ENCODE measurements at places on chromosomes 1 and 21. TPM values are rescaled to one million over a fixed set of nuclear protein-coding genes. Genes with fewer than 3 reads are reported as not detected.

The COL16A1 gene
- 217 TPM for total RNA-seq

The ASH1L gene
- total RNA-seq: 75.5 TPM

The CATSPERE gene
- 5.5 TPM for total RNA-seq

The HOOK1 gene
- total RNA-seq: 8.6 TPM

The FAM151A gene
- not detected for total RNA-seq

The HMGB4 gene
- not detected for total RNA-seq

The PLEKHM2 gene
- 23.5 TPM for total RNA-seq

The TMEM222 gene
- total RNA-seq: 12.8 TPM

The MARK1 gene
- 21.4 TPM for total RNA-seq

GRCh38 chr1:70671006-70671405 is 259.9 kb downstream of the CTH start:
- no peak for DNase-seq

DNA sequence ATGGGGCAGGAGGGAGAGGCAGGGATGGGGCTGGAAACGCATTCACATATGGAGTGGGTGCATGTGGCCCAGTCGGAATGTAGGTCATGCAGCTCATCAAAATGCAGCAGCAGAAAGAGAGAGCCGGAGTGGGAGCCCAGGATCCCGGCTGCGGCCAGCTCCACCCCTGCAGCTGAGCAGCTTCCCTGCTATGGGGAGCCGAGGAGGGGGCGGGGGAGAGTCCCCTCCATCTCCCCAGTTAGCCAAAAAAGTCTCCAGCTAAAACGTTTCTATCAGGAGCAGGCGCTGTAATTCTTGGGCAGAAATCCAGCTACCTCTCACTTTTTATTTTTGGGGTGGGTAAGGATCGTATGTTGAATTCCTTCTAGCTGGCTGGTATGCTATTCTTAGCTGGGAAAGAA is 39.7 kb downstream of the MRPL37 start:
- no peak for DNase-seq

DNA sequence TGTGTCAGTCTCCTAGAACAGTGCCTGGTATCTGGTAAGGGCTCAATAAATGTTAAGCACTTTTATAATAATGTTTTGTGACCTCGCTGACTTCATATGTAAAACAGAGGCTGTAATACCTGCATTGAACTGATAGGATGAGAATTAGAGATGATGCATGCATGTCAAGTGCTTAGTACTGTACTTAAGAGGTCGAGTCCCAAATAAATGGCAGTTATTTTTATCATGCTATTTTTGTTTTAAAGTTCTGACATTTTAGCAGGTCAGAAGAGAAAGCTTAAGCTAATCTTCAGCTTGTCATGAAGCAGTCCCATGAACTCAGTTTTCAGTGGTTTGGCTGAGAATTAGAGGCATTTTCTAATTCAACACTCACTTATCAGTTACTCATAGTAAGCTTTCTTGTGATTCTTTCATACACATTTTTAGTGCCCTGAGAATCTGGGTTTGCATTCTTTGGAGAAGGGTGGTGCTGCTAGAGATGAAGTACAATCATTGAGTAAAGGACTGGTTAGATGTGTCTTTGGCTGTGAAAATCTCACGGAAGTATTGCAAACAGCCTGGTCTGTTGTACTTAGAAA is 75.7 kb upstream of the RAVER2 start:
- DNase-seq: no peak

- DNase-seq: no peak
These were observed 67.1 kb downstream of the MAST2 start for GRCh38 chr1:45870500-45870899.

DNA sequence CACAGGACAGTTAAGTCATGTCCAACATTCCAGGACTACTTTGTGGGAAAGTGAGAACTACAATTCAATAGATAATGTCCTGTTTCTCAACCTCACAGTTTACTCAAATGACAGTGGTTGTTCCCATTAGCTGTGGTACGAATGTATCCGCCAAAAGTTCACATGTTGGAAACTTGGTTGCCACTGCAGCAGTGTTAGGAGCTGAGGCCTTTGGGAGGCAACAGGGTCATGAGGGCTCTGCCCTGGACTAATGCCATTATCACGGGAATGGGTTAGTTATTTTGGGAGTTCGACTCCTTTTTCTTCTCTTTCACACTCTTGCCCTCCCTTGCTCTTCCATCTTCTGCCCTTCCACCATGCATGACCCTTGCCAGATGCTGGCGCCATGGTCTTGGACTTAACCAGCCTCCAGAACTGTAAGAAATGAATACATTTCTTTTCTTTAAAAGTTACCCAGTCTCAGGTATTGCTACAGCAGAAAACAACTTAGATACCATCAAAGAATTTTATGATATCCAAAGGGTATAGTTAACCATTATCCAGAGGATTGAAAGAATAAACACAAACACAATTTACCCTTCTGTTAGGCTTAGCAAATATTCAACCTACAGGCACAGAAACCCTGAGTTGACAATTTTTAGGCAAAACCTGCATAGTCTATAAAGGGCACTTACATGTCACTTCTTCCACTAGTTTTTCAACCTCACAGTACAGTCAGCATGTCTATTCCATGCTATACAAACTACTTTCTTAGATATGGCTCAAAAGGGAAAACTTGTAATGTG is 7.4 kb downstream of the BCL10 start:
- DNase-seq: no peak

- no peak for DNase-seq
These were observed 20.9 kb upstream of the DYNLT5 start for GRCh38 chr1:66731170-66731865.

GRCh38 chr1:85274969-85275453 is 1.4 kb downstream of the BCL10 start:
- DNase-seq: no peak

DNA sequence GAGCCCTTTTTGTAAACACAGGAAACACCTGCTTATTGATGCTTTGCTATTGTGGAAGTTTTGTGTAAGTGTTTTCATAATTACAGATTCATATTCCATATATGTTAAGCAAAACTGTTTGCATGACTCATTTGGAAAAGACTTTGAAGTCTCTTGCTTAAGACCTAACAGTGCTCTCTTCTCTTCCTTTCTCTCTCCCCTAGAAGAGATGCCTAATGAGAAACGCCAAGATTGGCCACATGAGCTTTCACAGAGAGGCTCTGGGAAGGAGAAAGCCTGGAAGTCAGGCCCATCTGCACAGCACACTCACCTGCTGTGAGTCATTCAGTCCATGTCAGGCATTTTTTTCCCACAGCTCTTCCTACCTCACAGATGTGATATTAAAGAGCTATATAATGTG is 101.6 kb upstream of the PALMD start:
- no peak for DNase-seq

GRCh38 chr1:107936498-107937481 is 28.2 kb downstream of the VAV3 start:
- DNase-seq: no peak

DNA sequence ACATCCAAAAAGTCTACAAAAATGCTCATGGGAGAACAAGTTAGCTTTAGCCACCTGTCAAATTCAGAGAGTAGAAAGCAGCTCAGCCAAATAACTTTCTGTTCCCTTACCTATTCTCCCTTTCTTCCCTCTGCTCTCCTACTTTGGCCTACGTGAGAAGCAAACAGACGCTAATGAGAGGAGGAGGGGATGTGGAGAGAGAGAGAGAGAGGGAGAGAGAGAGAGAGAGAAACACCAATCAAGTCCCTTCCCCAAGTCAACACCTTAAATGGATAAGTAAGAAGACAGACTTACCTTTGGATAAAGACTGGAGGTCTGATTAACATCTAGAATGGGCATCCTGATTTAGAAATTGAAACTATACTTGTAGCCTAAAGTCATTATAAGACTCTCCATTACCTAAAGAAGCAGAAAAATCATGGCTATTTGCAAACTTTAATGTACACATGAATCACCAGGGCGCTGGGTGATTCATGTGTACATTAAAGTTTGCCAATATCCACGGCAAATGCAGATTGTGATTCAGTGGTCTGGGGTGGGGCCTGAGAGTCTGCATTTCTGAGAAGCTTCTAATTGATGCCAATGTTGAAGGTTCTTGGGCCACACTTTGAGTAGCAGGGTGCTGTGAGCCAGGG is 13.1 kb upstream of the DUSP12 start:
- DNase-seq: no peak

DNA sequence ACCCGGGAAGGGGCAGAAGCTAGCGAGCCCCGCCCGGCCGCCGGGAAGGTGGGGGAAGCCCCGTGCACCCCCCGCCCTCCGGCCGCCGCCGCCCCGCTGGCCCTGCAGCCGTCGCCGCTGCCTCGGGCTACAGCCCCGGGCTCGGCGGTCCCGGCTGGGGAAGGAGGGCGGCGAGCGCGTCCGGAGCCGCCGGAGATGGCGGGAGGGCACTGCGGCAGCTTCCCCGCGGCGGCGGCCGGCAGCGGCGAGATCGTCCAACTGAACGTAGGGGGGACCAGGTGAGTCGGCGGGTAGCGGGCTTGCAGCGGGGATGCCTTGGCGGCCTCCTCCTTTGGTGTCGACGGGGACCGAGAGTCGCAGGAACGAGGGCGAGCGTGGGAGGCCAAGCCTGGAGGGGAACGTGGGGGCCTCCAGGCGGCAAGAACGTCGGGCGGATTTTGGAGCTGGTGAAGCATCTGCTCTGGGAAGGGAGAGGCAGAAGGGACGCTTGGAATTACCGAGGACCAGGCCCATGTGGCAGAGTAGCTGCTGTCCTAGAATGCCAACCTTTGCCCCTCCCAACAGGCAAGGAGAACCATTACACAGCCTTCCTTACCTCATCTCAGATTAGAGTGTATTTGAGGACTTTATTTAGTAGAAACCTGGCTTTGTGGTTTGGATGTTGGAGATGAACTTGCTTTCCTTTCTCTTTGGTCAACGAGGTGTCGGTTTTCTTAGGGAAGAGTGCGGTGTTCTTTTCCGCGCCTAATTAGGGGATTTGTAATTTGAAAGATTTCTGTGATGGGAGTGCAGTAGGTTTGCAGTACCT is 591 bp downstream of the KCTD3 start:
- DNase-seq: no peak

DNA sequence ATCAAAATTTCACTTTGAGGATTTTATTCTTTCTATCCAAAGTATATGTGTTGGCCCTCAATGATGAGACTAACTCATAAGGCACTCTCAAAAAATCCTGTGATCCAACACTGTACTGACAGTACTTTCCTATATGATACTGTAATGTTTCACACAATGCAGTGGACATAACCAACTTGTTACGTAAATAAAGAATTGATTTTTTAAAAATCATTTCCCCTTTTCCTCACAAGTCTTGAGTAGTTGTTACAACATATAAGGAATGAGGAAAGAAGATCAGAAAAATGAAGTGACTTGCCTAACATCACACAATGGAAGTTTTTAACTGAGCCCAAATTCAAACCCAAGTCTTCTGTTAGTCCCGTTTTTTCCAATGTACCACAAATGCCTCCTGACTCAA is 17.2 kb downstream of the PTP4A2 start:
- DNase-seq: no peak

DNA sequence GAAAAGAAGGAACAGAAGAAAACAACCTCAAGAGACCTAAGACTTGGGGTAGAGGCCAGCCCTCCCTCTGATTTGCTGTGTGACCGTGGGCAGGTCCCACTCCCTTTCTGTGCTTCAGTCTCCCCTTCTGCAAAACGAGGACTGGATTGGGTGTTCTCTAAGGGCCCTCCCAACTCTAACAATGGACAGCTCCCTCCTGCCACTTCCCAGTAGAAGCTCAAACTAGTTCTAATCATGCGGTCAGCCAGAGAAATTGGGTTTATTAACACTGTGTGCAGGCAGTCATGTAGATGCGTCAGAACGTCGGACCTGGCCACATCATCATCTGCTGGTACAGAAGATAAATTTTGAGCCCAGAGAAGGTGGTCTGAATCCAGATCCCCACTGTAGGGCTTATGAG is 1.6 kb upstream of the PADI4 start:
- no peak for DNase-seq

DNA sequence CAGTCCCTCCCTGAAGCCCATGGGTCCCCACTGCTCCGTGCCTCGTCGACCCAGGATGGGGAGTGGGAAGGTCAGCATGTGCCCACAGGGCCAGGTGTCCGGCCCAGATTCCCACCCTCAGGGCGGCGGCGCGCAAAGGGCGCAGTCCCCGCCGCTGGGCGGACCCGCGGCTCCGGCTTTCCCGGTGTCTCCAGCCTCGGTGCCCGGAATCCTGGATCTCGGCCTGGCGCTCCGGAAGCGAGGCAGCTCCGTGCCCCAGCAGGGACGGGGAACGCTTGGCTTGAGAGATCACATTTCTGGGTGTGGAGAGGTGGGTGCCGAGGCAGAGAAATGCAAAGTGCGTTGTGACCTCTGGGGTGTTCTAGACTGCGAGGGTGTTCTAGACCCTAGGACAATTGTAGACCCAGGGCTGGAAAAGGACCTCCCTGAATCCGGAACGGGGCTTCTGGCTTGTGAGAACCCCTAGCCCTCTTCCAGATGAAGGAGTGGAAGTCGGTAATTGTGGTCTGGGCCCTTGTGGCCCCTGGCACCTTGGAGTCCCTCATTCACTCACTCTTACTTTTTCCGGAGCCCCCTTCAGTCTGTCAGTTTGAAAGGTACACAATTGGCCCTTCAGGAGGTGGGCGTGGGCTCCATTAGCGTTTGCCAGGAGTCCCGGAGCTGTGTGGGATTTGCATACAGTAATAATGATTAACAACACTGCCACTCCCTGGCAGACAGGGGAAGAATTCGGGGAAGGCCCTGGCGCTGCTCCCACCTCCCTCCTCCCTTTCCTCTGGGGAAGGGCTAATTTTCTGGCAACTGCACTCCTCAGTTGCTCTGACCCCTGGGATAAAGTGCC is 1.6 kb upstream of the KCND3 start:
- peak; percentile 43 for DNase-seq

DNA sequence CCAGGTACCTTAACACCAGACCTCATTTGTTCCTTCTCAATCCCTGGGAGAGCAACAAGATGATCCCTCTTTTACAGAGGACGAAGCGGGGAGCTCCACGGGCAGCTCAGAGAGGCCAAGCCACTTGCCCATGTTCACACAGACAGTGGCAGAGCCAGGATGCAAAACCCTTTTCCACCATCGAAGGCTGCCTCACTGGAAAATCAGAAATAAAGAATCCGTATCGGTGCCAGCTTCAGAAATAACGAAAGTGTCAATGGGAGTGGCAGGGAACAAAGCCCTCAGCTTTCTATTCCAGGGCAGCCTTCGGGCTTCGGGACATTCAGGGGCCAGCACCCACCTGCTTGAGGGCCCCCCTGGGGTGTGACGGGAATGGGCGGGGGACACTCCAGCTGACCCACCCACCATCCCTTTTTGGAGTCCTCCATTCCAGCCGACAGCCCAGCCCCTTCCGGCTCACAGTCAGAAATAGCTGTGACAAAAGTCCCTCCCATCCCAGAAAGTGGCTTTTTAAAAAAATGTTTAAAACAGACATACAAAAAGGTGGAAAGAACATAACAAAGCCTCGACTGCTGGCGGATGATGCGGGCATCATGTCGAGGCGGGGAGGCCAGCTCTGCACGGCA is 6.0 kb downstream of the IFFO2 start:
- no peak for DNase-seq

DNA sequence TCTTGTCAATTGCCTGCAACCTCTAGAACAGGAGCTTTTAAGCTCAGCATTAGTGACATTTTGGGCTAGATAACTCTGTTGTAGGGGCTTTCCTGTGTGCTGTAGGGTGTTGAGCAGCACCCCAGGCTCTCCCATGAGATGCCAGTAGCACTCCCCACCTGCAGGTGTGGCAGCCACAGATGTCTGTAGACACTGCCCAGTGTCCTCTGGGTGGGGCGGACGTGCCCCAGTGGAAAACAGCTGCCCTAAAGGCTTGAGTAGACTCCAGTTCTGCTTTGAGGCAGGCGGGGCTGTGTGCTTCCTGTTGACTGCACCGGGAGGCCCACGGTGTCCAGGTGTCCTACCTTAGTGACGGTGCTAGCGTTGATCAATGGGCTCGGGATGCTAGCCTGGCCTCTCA is 16.9 kb upstream of the PWP2 start:
- no peak for DNase-seq

GRCh38 chr1:20405893-20406604 is 80.0 kb downstream of the CAMK2N1 start:
- no peak for DNase-seq

Measured in urinary bladder (tissue), 4 donors.